Sigmoid colon (tissue), 7 donors: ENCODE measurements at places on chromosomes 3 and 15. TPM values are rescaled to one million over a fixed set of nuclear protein-coding genes. Genes with fewer than 3 reads are reported as not detected.

The COLQ gene
- polyA plus RNA-seq, result not detected

The AGBL1 gene
- polyA plus RNA-seq, result not detected

The FAM107A gene
- 36.6 TPM for polyA plus RNA-seq

The ETV5 gene
- 8.4 TPM for polyA plus RNA-seq

The ITIH1 gene
- 0.85 TPM for polyA plus RNA-seq

The TGM5 gene
- not detected for polyA plus RNA-seq

The TBC1D5 gene
- polyA plus RNA-seq, result 7.2 TPM
